ENCODE measurements at places on chromosomes 6 and 20. TPM values are rescaled to one million over a fixed set of nuclear protein-coding genes. Genes with fewer than 3 reads are reported as not detected.

Gene RCAN2
- 1.3 TPM for total RNA-seq

Gene WFDC5
- not detected for total RNA-seq

Gene ZNF318
- total RNA-seq = 5.6 TPM

Gene PRPH2
- total RNA-seq = 0.83 TPM

Gene ADNP
- 23.1 TPM for total RNA-seq

Gene FILIP1
- total RNA-seq = under 0.01 TPM

Gene C20orf96
- 1.1 TPM for total RNA-seq

Gene SLA2
- not detected for total RNA-seq

Gene CDH26
- not detected for total RNA-seq

Measured in IMR-90 (cell line).